Neural progenitor cell (in vitro differentiated cells): ENCODE measurements at places on chromosomes 7 and 10. TPM values are rescaled to one million over a fixed set of nuclear protein-coding genes. Genes with fewer than 3 reads are reported as not detected.

Gene FAM25C
- not detected in 2 replicates for total RNA-seq

Gene C10orf95
- total RNA-seq: not detected in 2 replicates

Gene PSD
- 0.09 and 2.8 TPM in 2 replicates for total RNA-seq

Gene SPDYE5
- not detected in 2 replicates for total RNA-seq

Gene CDK1
- total RNA-seq: 291 and 421 TPM in 2 replicates

Gene EPO
- total RNA-seq: 0.09 and 0.58 TPM in 2 replicates

Gene WIPF3
- 5.2 and 5.5 TPM in 2 replicates for total RNA-seq

Gene PAX4
- total RNA-seq: not detected in 2 replicates

Gene C10orf62
- not detected in 2 replicates for total RNA-seq

Gene VSIR
- total RNA-seq: 0.46 TPM in 1 of 2 replicates, not detected in the other

Gene AGR2
- not detected in 2 replicates for total RNA-seq

Gene C7orf33
- total RNA-seq: not detected in 2 replicates

Gene CPN1
- total RNA-seq: not detected in 2 replicates

- DNase-seq: peak; percentile 67
Observed at GRCh38 chr10:117241541-117242462, 888 bp downstream of the SLC18A2 start.

- DNase-seq: no peak
Observed at GRCh38 chr10:73959484-73960243, 38.3 kb upstream of the VCL start.

DNA sequence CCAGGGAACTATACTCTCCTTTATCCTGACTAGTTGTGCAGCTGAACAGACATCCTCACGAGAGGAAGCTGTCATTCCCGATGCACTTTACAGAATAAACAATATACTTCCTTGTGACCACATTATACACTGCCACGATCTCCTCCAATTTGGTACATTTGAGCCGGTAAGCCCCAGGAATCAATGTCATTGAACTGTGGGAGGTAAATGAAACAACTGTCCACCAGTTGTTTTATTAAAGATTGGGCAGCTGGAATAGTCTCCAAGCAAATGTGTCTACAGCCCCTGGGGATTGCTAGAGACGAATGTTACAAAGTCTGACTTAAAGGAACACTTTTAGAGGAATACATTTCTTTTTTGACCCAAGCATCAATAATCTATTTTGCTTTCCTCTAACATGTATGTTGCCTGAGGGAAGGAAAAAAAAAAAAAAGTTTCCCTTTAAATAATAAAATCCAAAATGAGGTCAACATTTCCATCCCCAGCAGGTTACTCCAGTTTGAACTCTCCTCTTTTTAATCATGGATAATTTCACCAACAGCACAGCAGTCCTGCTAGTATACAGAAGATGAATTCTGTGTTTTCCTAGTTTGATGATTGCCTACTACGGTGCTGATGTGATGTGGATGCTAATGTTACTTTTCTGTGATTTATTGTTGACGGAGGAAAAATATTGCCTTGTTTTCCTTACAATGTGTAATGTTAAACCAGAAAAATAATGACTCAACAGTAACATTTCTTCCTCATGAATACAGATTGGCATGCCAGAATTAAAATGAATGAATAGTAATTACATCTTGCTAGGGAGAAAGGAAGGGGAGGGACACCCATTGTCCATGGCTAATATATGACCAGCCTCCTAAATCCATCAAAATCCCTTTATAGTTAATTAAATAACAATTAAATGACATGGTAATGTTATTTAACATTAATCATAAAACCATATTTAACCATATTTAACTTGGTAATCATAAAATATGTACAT lies 360.9 kb downstream of the NEBL start:
- no peak for DNase-seq

DNA sequence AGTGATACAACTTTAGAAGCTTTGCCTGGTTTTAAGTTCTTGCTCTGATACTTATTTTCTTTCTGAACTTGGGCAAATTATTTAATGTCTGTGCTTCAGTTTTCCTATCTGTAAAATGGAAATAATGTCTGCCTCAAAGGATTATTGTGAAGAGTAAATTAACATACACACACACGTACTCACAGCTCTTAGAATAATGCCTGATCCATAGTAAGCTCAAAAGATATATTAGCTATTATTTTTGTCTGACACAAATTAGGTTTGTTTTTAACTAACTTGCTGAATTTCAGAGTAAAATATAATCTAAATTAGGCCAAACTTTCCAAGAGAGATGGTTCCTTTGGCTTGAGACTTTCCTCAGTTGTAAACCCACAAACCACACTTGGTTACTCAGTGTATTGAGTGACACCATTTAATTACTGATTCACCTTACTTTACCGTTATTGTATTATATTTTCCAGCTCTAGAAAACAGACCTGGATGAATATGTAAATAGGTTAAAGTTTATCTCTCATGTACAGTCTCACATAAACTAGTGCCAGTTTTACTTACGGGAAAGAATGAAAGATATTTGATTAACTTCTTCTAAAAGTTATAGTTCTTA lies 50.4 kb downstream of the VTI1A start:
- DNase-seq: no peak

DNA sequence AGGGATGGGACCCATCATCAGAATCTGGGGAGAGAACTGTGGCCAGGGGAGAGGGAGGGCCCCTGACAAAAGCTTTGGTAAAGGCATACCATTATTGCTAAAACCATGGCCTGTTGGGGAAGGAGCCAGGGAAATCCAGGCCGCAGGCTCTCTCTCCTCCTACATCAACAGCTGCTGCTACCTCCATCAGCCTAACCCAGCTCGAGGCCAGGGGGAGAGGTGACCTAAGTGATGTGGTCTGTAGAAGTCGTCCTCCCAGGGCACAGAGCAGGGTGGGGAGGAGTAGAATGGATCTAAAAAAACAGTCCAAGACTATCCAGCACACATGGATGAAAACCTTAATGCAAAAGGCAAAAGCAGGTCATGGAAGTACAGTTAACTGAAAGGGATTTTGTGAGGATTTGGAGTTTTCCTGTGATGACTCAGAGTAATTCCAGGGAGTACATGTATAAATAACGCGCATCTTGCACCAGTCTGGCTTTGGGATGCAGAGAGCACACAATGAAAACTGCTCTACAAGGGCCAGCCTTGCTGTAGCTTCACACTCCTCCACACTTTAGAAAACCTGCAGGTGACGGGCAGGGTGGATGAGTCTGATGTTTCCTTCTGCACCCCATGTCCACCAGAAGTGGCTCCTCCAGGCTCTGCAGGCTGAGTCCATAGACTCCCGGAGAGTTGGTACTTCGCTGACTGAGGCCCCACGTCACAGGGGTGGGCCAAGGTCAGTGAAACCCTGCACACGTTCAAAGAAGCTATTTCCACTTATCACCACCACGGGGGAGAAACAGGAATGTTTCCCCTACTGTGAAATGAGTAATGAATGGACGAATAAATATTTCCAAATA lies 38.5 kb upstream of the MSMB start:
- DNase-seq: no peak

DNA sequence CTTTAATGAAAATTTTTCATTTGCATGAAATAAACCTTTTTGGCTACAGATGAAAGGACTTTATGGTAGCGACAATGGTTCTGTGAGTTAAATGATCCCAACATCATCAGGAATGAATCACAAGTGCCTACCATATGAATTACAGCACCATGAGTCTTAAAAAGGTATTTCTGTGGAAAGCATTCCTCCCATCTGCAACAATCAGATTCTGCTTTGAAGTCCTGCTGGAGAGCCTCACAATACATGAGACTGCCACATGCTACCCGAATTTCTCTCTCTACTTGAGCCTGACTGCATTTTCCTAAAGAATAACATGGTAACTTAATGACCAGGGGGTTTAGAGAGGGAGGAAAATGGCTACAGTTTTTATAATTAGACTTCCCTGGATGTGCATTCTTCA lies 190.3 kb downstream of the TWIST1 start:
- DNase-seq: no peak

GRCh38 chr7:73717025-73717807 lies 2.3 kb downstream of the STX1A start:
- DNase-seq: no peak

GRCh38 chr7:102468478-102469350 lies 3.9 kb downstream of the LRWD1 start:
- no peak for DNase-seq

DNA sequence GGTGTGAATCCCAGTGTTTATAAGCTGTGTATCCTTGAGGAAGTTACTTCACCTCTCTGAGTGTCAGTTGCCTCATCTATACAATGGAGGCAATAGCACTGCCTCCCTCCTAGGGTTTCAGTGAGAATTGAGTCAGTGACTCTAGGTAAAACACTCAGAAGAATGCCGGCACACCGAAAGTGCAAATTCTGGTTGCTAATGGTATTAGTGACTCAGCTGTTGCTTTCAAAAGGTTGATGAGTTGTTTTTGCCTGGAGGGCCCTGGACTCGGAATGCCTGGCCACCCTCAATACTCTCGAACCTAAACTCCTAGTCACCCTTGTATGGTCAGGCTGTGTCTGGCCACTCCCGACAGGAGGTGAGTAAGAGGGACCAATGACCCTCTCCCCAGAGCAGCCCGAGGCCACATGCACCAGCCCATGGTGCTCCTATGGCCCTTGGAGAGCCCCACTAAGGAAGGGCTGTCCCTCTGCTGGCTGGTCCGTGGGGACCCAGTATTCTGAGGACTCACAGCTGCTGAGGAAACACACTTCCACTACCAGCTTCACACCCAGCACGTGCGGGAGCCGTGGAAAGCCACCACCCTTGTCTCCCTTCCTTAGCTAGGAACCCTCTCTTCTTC lies 60.2 kb downstream of the CALML3 start:
- DNase-seq: no peak

- DNase-seq: no peak
Observed at GRCh38 chr7:101635484-101635883, 6.4 kb upstream of the MYL10 start.

- peak; percentile 79 for DNase-seq
Observed at GRCh38 chr10:72340510-72341261, 14.0 kb downstream of the DNAJB12 start.

GRCh38 chr10:47146572-47146971 lies 153.4 kb upstream of the GDF10 start:
- no peak for DNase-seq

DNA sequence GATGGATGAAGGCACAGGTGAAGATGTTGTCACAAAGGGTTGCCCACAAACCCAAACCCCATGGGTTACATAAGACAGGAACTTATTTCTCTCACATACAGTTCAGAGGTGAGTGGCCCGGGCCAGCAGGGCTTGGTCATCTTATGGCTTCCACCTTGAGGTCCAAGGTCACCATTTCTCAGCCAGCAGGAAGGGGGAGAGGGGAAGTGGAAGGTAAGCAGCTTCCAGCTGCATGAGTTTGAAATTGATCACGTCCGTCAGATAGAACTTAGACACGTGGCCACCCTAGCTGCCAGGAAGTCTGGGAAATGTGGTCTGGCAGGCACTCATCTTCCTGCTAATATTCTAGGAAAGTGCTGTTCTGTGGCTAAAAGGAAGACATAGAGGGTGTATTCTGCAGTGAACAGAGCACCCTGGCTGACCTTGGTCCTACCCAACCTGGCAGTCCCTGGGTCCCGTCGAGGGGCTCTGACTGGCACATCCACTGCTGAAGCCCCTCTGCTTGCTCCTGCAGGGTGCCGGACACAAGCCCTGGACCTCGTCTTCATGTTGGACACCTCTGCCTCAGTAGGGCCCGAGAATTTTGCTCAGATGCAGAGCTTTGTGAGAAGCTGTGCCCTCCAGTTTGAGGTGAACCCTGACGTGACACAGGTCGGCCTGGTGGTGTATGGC lies 49.5 kb downstream of the VWA2 start:
- DNase-seq: no peak

DNA sequence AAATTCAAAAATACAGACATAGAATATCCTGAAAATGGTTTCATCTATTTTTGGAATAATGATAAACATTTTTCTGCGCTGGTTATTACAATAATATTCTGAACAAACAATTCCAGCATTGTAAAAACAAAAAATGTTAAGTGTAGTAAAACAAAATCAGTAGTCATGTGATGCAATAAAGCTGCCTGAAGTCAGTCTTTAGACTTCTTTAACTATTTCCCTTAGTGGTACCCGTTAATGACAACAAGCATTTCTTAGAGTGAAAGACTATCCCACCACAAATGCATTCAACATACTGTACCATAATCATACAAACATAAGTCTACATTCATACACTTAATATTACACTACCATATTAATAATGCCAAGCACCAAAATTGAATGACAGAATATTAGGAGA lies 1.6 kb downstream of the SKAP2 start:
- DNase-seq: no peak

DNA sequence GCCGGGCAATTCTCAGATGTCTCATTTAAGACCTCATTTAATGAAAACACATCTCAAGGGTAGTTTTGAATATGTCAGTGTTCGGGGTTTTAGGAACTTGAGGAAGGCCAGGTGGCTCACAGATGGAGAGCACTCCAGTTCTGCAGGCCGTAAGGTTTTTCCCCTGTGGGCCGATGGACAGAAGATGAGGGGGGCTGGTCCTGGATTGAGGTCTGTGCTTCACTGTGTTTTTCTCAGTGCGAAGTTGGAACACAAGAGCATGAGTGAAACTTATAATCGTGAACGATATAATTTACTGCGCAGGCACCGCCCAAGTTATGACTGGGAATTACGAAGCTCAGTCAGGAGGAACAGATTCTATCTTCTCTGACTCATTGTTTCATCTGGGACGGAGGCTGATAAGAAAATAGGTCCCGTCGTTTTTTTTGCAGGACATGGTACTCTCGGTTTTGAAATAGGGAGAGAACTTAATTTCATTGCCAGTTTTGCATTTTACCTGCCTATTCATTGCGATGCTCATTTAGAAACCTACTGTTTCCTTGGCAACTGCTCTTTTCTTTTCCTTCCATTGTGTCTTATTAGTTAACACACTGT lies 591.0 kb upstream of the PFKP start:
- DNase-seq: no peak

- DNase-seq: no peak
Observed at GRCh38 chr7:101559586-101559985, 69.5 kb downstream of the MYL10 start.

DNA sequence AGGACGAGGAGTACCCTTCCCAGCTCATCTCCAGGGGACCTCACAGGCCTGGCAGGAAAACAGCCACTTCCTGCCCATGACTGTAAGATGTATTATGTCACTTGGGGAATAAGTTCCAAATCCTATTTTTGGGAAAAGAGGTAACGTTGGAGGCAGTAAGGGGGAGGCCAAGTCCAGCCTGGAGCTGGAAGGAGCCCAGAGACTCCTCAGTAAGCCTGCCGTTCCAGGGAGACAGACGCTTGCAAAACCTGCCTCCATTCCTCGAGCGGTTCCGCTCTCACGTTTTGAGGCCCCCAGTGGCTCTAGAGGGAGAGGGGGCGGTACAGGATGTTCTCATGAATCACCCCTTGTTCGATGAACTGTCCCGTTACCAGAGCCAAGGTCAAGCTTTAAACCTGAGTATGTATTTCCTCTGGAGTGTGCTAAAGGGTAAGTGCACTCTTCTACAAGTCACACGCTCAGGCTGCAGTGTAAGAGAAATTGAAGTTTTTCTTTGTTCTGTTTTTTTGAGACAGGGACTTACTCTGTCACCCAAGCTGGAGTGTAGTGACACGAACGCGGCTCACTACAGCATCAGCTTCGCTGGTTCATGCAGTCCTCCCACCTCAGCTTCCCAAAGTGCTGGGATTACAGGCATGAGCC lies 45.5 kb upstream of the CYTH3 start:
- DNase-seq: no peak

- no peak for DNase-seq
Observed at GRCh38 chr7:22900101-22900500, 77.5 kb upstream of the TOMM7 start.

- DNase-seq: peak; percentile 81
Observed at GRCh38 chr10:84715911-84716310, 387.5 kb downstream of the CCSER2 start.
